Fibroblast of skin of abdomen (primary cell): ENCODE measurements at places on chromosomes 2 and 18.

- peak; percentile 69 for DNase-seq
Measured at GRCh38 chr2:224278531-224278930, 123.4 kb downstream of the FAM124B start.

GRCh38 chr2:239122421-239123110, 274.7 kb downstream of the TWIST2 start:
- DNase-seq = no peak

DNA sequence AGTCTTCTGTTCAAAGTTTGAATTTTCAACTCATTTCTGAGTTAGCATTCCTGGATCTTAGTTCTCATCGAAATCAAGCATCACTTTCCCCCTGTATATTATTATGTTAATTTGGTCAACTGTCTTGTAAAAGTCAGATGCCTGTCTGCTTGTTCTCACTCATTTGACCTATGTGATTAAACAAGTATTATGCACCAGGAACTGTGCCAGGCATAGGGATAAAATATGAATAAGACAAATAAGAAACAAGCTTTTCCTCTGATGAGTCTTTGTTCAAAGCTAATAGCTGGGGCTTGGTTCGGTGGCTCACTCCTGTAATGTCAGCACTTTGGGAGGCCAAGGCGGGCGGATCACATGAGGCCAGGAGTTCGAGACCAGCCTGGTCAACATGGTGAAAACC, 19.7 kb upstream of the EMILIN2 start:
- DNase-seq = no peak

DNA sequence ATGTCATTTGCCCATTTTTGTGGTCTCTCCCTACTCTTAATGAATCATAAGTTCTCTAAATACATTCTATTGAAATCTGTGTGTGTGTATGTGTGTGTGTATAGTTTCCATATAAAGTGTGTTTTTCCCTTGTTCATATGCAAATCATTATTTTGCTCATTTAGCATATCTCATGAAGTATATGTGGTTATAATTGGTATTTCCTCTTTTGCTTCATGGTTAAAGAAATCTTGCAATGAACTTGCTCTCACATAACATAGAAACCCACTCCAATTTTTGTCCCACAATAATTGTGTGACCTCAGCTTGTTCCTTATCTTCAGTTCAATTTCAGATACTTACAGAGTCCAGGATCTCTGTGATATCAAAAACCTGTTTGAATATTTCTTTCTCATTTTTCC, 1.2 kb downstream of the CPO start:
- no peak for DNase-seq

GRCh38 chr2:27569398-27569797, 13.4 kb upstream of the ZNF512 start:
- peak; percentile 32 for DNase-seq

GRCh38 chr2:126752876-126753275, 96.9 kb downstream of the GYPC start:
- DNase-seq = no peak

DNA sequence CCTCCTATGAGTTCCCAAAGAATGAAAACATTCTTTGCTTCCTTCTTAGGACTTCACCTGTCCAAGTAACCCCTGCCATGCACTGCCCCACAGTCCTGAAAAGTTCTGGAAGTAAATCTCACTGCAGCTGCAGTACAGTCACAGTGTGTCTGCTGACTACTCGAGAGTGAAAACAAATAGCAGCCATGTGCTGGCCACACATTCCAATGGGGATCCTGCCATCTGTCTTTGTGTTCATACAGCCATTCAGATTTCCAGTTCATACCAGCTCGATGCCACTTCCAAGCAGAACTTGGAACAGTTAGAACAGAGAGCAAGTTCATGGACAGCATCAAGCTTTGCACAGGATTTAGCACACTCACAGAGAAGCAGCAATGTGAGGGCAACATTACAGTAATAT, 629.9 kb upstream of the ACVR2A start:
- DNase-seq = no peak

- DNase-seq = peak; percentile 29
Measured at GRCh38 chr2:131094463-131095281, 1.4 kb upstream of the FAM168B start.

GRCh38 chr2:196274387-196274809, 103.0 kb upstream of the STK17B start:
- DNase-seq = peak; percentile 82

GRCh38 chr2:117931978-117932377, 81.9 kb downstream of the CCDC93 start:
- no peak for DNase-seq

- peak; percentile 54 for DNase-seq
Measured at GRCh38 chr2:31476511-31477180, 62.1 kb upstream of the XDH start.

- DNase-seq = no peak
Measured at GRCh38 chr2:172091000-172091641, 5.8 kb downstream of the DLX1 start.

DNA sequence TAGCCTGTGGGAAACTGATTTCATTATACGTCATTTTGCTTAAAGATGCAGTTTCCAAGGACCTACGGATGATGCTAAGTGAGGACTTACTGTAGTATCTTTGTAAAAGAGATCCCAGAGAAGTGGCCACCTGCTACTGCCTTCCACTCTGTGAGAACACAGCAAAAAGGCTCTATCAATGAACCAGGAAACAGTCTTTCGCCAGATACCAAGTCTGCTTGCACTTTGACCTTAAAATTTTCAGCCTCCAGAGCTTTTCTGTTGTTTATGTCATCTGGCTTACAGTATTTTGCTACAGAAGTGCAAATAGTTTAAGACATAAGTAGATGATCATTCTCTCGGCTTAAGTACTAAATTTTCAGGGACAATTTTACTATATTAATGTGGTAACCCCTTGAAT, 847.9 kb upstream of the CHAC2 start:
- no peak for DNase-seq

DNA sequence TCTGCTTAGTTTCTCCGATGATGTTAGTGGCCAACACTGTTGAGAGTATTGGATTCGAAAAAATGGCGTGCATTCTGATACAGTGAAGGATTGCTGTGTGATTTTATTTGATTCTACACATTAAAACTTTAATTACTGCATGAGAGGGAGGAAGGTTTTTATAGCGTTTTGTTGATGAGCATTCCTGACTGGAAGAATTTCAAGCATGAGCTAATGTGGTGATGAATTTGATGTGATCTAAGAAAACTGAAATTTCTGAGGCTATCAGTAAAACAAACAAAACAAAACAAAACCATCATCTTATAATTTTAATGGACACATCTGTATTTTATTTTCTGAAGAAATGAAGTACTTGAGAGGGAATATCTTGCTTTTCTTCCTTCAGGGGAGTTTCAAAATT, 59.6 kb downstream of the ITGB6 start:
- DNase-seq = peak; percentile 28

DNA sequence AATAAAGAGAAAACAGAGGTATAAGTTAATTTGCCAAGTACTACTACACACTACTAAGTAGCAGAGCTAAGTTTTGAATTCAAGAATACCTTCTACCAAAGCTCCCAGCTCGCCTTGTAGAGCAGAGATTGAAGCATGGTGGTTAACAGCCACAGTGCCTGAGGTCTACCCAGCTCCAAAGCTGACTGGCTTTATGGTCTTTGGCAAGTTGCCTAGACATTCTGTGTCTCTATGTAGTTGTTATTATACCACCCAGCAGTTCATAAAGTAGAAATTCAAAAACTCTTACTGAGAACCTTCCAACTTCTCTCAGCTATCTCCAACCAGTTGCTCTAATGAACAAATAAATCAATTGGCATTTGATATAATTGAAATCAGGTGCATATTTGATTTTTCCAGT, 87.8 kb downstream of the PDE11A start:
- peak; percentile 61 for DNase-seq

DNA sequence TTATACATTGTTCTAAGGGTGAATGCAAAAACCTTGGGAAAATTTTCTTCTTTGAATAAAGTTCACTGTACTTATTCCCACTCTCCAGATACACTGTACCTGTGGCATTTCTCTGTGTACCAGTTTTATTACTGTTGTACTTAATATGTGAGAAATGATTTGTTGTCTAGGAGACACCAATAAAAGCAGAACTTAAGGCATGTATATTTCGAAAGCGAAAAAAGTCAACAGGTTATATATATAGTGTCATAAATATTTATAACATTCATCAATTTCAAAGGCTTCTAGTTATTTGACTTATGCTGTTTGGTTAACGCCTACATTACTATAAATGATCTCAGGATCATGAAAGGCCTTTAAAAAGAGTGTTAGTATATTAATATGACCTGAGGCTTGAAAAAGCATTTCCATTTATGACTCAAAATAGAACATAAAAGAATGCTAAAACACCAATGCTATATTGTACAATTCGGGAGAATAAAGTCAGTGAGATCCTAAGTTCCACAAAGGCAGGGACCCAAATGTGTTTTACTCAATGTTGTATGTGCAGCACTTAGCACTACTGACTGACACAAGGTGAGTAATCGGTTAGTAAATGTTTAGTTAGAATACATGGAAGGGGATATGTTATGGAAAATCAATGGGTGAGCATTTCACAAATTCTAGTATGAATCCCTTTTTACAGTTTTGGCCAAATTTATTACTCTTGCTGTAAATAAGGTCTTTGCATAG, 32.2 kb upstream of the HNRNPA3 start:
- DNase-seq = no peak

- DNase-seq = peak; percentile 7
Measured at GRCh38 chr18:47209171-47209570, 33.0 kb upstream of the IER3IP1 start.

DNA sequence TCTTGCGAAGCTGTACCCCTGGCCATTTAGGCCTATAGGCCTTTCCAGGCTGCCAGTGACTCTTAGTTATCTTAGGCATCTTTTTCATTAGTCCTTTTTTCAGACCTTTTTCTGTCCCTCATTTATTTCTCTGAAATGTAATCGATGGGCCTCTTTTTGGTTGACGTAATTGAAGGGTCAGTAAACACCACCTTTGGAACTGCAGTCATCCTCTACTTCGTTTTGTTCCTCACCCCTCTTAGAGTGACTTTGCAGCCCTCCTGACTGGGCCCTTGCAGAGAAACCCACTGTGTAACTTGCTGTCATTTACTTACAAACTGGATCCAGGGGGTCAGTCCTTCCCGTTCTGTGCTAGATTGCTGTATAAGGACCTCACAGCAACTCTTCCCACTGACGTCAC, 23.2 kb downstream of the CENPO start:
- DNase-seq = no peak
